Subcutaneous adipose tissue (tissue), 4 donors: ENCODE measurements at places on chromosomes 2 and 18. TPM values are rescaled to one million over a fixed set of nuclear protein-coding genes. Genes with fewer than 3 reads are reported as not detected.

Gene MPPE1
- total RNA-seq: 32.3 TPM

Gene DES
- total RNA-seq: 28.8 TPM

Gene HAAO
- total RNA-seq: 7.7 TPM

Gene SERPINB10
- total RNA-seq: not detected

Gene CD8B
- not detected for total RNA-seq

Gene MATN3
- total RNA-seq: 1.5 TPM

Gene CELF4
- total RNA-seq: not detected

Gene LOXHD1
- total RNA-seq: 3.2 TPM

Gene UGT1A3
- total RNA-seq: not detected

Gene EGR4
- total RNA-seq: not detected

Gene AGFG1
- 88.7 TPM for total RNA-seq

Gene ZNF892
- total RNA-seq: 4.6 TPM

Gene STAT4
- 14.7 TPM for total RNA-seq

Gene WNT10A
- total RNA-seq: not detected

Gene MLPH
- total RNA-seq: 16.8 TPM

Gene SEH1L
- 28.3 TPM for total RNA-seq

Gene NR4A2
- 8.8 TPM for total RNA-seq

Gene RIT2
- not detected for total RNA-seq

Gene NDUFAF7
- total RNA-seq: 20.0 TPM

Gene RAB27B
- 0.88 TPM for total RNA-seq

Gene RFX8
- total RNA-seq: 2.9 TPM

Gene DYNAP
- not detected for total RNA-seq

Gene CYP1B1
- 27.6 TPM for total RNA-seq

Gene TEKT4
- not detected for total RNA-seq

Gene FBLN7
- total RNA-seq: 2.9 TPM

Gene EVA1A
- total RNA-seq: not detected

Gene BOK
- 79.1 TPM for total RNA-seq

Gene DPP4
- 17.2 TPM for total RNA-seq

Gene CAPN13
- total RNA-seq: not detected

Gene TRIM43
- not detected for total RNA-seq

Gene LHCGR
- 2.7 TPM for total RNA-seq

Gene ADAM23
- 0.33 TPM for total RNA-seq

Gene KATNAL2
- total RNA-seq: 17.2 TPM

Gene PIEZO2
- total RNA-seq: 0.85 TPM

Gene PTPRN
- not detected for total RNA-seq

Gene DCC
- total RNA-seq: not detected

Gene DTNA
- total RNA-seq: 38.8 TPM
